ENCODE measurements at places on chromosomes 7 and 10.
A peak's percentile ranks its signal among the peaks of the same experiment; 100 is the strongest.

GRCh38 chr7:39324139-39324760 lies 242.0 kb upstream of the YAE1 start:
- DNase-seq: no peak

GRCh38 chr10:88731296-88731695 lies 25.2 kb downstream of the LIPK start:
- DNase-seq: no peak

DNA sequence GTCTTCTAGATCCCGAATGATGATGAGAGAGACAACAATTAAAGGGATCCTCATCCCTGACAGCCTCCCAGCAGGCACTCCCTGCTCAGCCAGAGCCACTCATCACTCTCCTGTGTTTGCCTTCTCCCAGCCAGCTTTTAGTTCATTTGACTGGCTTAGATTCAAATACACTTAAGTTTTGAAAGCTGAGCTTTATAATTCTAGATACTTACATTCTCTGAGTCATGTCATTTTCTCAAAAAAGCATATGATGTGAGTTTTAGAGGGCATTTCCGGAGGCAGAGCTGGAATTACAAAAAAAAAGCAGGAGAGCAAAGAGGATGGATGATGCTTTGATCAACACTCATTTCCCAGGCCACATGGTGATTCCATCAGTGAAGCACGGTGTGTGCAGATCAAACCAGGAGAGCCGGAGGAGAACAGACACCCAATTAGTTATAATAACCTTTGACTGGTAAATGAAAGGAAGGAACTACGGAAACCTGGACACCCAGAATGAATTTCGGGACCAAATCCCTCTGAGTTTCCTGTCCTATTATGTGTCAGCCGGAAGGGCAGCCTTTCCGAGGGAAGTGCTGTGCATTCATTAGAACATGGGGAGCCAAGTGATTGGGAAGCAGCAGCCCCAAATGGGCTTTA lies 81.5 kb upstream of the HPS1 start:
- DNase-seq: no peak

DNA sequence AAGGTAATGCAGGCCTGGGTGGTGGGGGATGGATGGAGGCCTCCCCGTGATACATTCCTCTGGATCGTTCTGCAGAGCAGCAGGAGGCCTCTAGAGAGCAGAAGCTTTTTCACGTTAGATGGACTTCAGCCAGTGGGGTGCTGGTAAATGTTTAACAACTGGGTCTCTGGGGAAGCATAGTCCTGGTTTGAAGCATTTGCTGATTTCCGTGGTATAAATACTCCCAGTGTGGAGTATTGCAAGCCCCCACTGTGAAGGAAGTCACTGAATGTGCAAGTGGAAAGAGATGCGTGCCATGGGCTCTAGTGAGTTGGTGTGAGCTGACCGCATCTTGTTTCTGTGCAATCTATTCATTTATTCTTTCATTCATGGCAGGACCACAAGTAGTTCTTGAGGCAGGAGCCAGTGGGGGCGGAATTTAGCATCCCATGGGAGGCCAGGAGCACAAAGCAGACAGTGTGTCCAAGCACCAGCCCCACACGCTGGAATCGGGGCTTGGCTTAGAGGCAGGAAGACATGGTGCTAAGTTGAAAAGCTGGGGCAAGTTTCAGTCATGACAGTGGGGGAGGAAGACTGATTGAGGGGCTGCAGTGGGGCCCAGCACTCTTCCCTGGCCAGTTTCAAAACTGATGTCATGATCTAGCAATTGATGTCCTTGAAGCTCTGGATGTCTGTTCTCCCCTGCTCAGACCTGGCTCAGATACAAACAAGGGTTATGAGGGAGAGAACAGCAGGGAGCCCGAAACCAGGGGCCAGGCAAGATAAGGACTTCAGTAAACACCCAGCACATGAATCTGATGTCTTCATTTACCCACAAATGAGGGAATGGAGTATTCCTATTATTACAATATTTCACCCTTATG lies 280.9 kb upstream of the LYZL1 start:
- no peak for DNase-seq

- peak; percentile 49 for DNase-seq
These were observed 73.3 kb downstream of the CREB3L2 start for GRCh38 chr7:137928626-137929025.

DNA sequence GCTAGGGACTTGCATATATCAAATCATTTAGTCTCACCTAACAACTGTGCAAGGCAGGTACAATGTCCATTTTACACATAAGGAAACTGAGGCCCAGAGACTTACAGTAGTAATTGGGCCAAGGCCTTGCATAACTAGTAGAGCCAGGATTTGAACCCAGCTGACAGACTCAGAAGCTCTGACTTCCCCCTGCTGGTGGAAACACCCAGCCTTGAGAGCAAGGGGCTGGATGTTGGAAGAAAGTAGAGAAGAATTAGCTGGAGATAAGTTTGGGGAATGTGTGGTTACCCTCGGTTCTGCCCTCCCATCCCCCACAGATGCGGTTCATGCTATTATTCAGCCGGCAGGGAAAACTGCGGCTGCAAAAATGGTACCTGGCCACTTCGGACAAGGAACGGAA lies 2.0 kb downstream of the AP1S1 start:
- DNase-seq: peak; percentile 62

DNA sequence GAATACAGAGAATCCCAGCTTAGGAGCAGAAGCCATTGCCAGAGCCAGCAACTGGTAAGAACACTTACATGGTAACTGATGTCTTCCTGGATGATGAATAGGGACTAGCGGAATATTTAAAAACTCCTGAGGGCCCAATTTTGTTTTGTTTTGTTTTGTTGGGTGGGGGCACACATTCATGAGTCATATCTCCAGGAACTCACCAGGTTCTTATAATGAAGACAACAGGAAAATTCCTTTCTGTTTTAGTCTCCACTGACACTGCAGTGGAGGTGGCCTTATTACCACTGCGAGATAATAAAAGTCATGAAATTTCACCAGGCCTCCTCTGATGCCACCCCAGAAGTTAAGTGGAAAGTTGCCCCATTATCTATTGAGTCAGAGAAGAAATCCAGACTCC lies 6.6 kb upstream of the CUZD1 start:
- no peak for DNase-seq

GRCh38 chr7:117146059-117146458 lies 176.8 kb downstream of the WNT2 start:
- no peak for DNase-seq

DNA sequence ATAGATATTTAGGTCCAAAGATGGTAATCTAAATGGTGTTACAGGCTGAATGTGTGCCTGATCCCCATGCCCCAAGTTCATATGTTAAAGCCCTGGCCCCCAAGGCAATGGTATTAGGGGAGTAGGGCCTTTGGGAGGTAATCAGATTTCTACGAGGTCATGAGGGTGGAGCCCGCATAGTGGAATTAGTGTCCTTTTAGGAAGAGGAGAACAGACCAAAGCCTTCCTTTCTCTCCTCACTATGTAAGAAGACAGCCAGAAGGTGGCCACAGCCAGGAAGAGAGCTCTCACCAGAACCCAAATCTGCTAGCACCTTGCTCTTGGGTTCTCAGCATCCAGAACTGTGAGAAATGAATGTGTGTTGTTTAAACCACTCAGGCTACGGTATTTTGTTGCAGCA lies 15.2 kb downstream of the ERVW-1 start:
- no peak for DNase-seq

DNA sequence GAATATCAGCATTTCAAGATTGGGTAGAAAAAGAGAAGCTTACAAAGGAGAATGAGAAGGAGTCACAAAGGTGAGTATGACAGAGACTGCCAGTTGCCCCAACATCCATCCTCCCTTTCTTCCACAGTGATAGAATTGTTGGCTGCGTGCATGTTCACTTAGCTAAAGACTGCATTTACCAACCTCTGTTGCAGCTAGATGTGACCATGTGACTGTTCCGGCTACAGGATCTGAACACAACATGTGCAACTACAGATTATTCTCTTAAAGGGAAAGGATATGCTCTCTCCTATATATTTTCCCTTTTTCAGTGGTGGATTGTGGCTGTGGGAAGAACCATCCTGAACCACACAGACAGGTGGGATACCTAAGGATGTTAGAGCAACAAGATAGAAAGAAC lies 60.5 kb upstream of the ZNRF2 start:
- no peak for DNase-seq

GRCh38 chr10:30447125-30447799 lies 13.3 kb downstream of the MAP3K8 start:
- DNase-seq: no peak

- no peak for DNase-seq
These were observed 337.1 kb downstream of the BMPER start for GRCh38 chr7:34242391-34242790.

- peak; percentile 75 for DNase-seq
These were observed 656 bp upstream of the CNNM2 start for GRCh38 chr10:102917314-102917961.

DNA sequence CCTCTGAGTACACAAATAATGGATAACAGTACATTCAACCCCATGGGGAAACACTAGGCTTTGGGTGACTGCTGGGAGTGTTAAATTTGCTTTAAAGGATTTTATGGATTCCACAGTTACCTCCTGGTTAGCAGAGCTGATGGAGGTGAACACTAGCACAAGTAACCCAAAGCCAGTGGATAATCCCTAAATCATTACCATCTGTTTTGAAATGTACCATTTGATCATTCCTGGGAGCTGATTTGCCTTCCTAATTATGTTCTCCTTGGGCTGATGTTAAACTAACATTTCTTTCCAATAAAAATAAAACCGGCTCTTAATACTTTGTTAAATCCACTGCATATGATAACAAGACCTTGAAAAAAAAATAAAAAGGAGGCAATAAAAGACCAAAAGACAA lies 493.9 kb downstream of the PLXNA4 start:
- no peak for DNase-seq

DNA sequence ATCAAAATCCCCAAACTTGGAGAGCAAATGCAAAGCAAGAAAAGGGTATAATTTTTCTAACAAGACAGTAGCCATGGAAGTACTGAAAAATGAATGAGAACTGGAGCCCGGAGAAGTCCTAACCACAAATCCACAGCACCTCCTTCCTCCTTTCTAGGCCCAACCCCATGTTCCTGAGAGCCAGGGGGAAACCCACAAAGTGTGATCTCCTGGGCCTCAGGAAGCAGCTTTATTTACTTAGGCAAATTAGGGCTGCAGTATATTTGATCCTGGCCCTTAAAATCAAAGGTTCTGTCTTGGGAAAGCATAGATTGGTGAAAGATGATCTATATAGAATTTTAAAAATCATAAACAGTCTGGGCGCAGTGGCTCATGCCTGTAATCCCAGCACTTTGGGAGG lies 103.0 kb downstream of the DOCK4 start:
- DNase-seq: no peak

GRCh38 chr7:99679400-99680191 lies at the start of gene CYP3A5:
Gene CYP3A5 (minus strand): TSS chr7:99679996. CDS start chr7:99679896, 100 bp downstream.
- peak; percentile 81 for DNase-seq

DNA sequence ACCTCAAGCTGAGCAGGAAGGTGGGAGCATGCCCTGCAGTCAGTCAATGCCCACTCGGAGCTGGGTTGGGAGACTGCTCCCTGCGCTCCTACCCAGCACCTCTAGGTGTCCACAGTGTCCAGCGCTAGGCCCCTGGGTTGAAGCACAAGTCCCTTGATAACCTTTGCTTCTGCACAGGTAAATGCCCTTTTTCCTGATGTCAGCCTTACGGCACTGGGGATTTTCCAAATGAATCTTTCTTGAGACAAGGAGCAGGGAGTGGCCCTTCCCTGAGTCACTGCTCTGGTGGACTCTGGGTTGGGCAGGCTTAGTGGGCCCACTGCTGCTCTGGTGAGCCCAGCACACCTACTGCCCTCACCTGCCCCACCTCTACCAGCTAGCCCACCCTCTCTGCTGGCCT lies 61.9 kb upstream of the OPN4 start:
- no peak for DNase-seq

DNA sequence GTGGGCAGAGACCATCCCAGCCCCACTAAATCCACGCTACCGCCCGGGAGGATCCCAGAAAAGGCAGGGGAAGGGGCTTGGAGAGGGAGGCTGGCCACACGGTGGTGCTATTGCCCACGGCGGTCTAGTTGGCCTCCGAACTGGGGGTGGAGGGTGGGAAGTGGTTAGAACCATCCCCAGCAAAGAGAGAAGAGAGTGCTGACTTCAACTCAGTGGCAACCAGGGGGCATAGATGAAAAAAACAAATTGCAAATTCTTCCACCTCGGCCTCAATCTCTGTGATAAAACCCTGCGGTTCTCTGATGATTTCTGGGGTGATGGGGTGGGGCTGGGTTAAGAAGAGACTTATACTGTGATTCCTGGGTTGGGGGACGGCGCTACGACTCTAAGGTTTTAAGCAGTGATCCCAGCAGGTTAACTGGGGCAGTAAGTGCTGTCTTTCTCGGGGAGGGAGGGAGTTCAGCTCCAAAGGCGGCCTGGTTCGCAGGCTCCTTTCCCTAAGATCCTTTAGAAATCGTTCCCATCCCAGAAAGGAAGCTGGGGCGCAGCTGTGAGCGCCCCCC lies 154.5 kb upstream of the LYZL2 start:
- peak; percentile 72 for DNase-seq

GRCh38 chr7:131166066-131166465 lies 161.6 kb upstream of the MKLN1 start:
- DNase-seq: no peak

DNA sequence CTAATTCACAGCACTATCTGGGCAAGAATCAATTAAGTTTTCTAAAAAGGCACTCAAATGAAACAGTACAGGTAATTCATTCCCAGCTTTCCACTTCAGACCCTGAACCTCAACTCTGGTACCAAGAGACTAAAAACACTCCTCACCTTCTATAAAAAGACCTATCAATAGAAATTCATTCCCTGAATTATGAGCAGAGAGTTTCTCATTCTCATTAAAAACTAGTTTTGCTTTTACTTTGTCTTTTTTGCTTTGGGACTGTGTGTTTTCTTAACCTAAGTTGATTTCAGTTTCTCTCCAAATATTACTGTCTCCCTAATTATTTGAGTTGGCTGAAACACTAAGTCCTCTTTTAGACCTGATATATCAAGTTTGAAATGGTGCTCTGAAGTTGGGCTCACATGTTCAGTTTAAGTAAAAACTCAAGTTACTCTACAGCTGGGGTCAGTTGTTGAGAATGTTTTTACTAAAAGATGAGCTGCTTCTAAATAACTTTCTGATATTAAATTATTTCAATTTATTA lies 189.5 kb downstream of the JAZF1 start:
- DNase-seq: no peak

All from ACHN (cell line).